Suprapubic skin (tissue), 4 donors: ENCODE measurements at places on chromosomes 1 and 21. TPM values are rescaled to one million over a fixed set of nuclear protein-coding genes. Genes with fewer than 3 reads are reported as not detected.

MYOC gene
- total RNA-seq: 0.34 TPM

EFNA1 gene
- 88.9 TPM for total RNA-seq

DNA sequence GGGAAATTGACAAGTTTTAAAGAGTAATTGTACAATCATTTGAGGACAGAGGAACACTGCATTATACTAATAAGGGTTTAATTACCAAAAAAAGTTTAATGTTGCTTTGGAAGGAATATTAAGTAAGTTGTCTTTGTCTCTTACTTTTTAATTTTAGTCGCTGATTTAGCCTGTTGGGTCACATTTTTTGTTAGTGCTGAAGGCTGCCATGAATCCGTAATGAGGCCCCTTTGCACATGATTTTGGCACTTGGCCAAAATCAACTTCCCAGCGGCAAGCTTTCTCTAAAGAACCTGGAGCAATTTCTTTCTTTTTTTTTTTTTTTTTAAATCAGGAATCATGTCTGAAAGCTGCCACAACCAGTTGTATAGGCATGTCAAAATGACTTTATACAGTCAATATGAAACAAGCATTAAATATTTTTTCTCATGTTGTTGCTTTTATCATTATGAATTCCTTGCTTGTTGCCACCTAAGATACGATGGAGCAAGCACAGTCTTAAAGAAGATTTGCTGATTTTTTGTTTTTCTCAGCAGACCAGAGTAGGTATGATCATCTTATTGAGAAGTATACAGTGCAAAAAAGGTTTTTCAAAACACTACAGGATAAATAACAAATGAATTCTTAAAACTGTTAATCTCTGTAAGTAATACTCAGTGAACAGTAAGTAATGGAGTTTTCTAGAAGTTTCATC, 690.4 kb downstream of the USP25 start:
- DNase-seq: no peak

GRCh38 chr1:97647776-97648175, 273.1 kb downstream of the DPYD start:
- DNase-seq: no peak

GRCh38 chr1:82466891-82467290, 666.2 kb downstream of the ADGRL2 start:
- DNase-seq: no peak

DNA sequence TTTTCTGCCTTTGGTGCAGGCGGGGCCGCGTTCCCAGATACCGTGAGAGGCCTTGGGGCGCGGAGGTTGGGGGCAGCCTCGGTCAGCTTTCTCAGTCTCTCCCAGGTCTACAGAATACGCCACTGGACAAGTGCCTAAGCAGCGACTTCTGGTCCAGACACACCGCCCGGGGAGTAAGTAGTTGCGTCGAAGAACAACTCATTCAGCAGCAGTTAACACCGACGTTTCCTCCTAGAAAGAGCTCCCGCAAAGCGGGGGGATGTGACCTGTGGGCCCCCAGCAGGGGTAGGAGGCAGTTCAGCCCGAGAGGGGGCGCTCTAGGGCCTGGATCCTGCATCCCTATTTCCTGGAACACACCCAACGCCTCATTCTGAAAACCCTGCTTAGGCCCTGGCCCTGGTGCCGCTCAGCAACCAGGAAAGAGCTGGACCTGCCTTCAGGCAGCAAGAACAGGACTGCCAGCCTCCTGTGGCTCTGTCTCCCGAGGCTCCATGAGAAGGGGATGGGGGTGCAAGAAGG, 6.5 kb upstream of the BARHL2 start:
- no peak for DNase-seq

- DNase-seq: no peak
Measured at GRCh38 chr1:224710196-224710595, 94.1 kb downstream of the CNIH3 start.

PLEKHA6 gene
- 15.4 TPM for total RNA-seq

- no peak for DNase-seq
Measured at GRCh38 chr1:5884110-5884509, 108.1 kb downstream of the NPHP4 start.

- DNase-seq: no peak
Measured at GRCh38 chr1:47438165-47439016, 547 bp downstream of the FOXD2 start.
